ENCODE measurements at places on chromosomes 7 and 10.

- no peak for DNase-seq
Observed at GRCh38 chr10:127194111-127194510, 2.3 kb downstream of the INSYN2A start.

- DNase-seq: no peak
Observed at GRCh38 chr7:38506756-38507155, 124.4 kb downstream of the AMPH start.

GRCh38 chr10:71939861-71940474 lies 24.2 kb upstream of the CHST3 start:
- no peak for DNase-seq

DNA sequence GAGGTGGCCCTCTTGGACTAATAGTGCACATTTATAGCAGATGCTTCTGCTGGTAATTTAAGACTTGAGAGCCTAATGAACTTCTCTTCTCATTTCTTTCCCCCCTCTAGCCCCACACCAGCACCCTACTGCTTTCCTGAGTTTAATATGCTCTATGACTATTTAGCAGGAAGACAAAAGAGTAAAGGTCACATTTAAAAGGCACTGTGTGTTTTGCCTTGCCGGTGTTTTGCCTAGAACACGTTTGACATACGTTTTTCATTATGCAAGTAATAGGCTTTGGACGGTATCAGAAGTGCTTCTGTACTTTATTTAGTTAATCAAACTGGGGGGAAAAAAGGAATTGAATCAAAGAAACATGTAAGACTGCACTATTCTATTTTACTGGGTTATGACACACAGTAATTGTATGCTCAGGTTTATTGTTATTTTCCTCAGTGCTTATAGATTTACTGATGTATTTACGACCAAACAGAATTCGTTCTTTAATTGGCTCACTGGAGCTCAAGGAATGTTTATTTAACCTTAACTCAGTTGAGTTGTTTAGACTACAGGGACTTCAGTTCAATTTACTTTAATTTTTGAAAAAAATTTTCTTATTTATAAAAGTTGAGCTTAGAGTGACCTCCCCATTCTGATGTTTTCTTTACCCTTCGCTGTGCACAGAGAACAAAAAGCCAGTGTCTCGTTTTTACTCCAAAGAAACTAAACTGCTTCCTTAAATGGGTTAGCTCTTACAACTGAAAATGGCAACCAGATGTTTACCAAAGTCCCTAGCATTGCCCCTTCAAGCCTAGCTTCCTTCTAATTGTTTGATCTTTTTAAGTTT lies 35.4 kb downstream of the CPED1 start:
- no peak for DNase-seq

DNA sequence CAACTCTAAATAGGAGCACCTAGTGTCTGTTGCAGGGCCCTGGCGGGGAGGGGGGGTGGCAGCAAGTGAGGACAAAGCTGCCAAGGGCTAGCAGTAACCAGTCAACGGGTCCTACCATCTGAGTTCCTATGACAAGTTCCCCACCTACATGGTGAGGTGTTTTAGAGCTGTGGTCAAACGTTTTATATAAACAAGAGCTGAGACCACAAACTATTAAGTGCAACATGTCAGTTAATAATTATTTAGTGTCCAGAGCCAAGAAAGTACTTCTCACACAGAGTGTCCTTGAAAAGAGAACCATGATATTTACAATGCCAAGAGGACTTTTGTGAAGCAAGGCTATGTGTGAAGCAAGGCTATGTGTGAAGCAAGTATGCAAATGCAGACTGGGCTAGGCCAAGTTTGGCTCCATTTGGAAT lies 434.7 kb downstream of the TNS3 start:
- DNase-seq: no peak

DNA sequence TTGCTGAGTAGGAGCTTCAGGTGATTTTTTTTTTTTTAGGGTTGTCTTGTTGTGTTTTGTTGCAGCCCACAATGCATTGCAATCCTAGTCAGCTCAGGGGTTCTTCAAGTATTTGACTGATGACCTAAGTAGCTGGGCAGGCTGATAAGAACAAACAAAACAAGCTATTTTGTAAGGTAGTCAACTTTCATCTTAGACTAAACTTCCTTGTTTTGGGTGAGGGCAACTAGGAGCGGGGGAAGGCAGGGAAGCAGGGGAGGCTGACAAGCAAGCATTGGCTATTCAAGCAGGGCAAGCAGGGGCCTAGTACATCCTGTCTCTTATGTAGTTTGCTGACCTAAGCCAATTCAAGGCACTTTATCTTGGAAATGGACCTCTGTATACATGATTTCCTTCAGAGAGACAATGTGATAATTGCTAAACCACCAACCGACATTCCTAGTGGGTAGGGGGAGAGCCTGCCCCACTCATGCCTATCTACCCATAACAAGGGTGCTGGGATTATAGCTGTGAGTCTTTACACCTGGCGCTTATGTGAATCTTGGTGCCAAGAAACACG lies 163.3 kb upstream of the PRKCQ start:
- DNase-seq: no peak
